Endothelial cell of umbilical vein (primary cell): ENCODE measurements at places on chromosomes 16 and 17.

- no peak overlapping the region for H3K27ac ChIP-seq
- H3K27me3 ChIP-seq: no peaks in the 10 kb centered on the region
- no peak overlapping the region for H3K4me3 ChIP-seq
Observed at GRCh38 chr17:29177871-29178749, 2.1 kb downstream of the MYO18A start.

DNA sequence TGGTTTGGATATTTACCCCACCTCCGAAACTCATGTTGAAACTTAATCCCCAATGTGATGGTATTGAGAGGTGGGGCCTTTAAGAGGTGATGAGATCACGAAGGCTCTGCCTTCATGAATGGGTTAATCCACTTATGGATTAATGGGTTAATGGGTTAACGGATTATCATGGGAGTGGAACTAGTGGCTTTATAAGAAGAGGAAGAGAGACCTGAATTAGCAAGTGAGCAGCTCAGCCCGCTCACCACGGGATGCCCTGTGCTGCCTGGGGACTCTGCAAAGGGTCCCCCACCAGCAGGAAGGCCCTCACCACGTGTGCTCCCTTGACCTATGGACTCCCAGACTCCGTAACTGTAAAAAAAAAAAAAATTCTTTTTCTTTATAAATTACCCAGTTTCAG, 16.5 kb upstream of the GPRC5B start:
- H3K27ac ChIP-seq: no peak overlapping the region
- H3K4me3 ChIP-seq: no peak overlapping the region
- no peaks in the 10 kb centered on the region for H3K36me3 ChIP-seq
- no peaks in the 10 kb centered on the region for H3K4me1 ChIP-seq

GRCh38 chr17:78684026-78684425, 98.0 kb downstream of the CYTH1 start:
- H3K36me3 ChIP-seq: peaks cover 4% of the 10 kb centered on the region
- no peaks in the 10 kb centered on the region for H3K27me3 ChIP-seq
- H3K27ac ChIP-seq: no peak overlapping the region

- DNase-seq: no peak
- peaks cover 22% of the 10 kb centered on the region for H3K4me1 ChIP-seq
- H3K36me3 ChIP-seq: no peaks in the 10 kb centered on the region
- H3K4me3 ChIP-seq: peak overlapping the region; percentile 38
- no peaks in the 10 kb centered on the region for H3K27me3 ChIP-seq
Observed at GRCh38 chr17:37642681-37643080, 565 bp downstream of the DDX52 start.

DNA sequence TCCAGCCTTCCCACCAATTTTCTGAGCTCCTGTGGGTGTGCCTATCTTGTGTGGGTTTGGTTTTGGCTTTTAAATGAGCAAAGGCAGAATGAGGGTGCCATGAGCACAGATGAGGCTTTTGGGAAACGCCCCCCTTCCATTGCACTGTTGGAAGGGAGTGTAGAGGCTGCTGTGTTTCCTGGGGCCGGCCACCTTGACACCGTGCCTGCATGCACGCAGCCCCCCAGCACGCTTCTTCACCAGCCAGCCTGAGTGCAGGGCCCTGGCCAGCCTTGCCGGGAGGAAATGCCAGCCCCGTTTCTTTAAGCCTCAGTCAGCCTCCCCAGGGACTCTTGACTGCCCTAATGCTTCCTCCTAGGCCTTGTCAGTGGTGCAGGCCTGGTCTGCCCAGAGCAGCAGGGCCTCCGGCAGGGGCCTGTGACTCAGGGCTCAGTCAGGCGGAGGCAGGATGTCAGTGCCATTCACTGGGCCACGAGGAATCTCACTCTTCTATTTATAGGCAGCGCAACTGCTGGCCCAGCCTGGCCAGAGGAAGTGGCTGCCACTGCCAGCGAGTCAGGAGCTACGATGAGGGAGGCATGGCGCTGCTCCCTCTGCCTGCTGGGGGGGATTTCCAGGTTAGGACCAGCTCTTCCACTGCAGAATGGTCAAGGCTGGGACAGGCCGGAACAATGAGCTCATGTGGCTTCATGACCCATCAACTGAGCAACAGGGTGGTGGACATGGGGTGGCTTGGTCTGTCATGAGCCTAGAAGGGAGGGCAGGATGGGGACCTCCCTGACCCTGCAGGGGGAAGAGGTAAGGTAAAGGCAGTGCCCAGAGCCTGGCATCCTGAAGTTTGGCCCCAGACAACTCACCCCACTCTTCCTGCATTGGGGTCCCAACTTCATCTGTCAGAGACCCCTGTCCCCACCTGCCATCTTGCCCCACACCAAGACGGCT, 205.2 kb downstream of the RAB11FIP4 start:
- no peaks in the 10 kb centered on the region for H3K36me3 ChIP-seq
- peaks cover 18% of the 10 kb centered on the region for H3K4me1 ChIP-seq
- no peak overlapping the region for H3K4me3 ChIP-seq
- H3K27ac ChIP-seq: peak overlapping the region; percentile 79
- no peaks in the 10 kb centered on the region for H3K27me3 ChIP-seq

DNA sequence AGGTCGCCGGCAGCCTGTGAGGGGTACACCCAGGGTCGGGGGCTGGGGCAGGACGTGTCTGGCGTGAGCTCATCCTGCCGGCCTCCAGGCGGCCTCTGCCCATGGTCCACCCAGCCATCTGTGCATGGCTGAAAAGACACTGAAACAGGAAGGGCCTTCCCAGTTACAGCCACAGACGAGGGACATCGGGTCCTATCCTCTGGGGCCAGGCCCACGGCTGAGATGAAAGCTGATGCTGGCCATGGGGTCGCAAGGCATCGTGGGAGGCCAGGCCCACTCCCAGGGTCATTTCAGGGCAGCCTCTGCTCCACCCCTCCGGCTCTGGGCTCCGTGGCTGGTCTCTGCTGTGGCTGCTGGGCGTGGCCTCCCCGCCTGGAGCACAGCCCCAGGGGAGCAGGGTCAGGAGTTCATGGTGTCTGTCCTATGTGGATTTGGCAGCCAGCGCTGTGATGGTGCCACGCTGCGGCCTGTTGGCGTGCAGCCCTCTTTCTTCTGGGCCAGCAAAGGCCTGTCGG, 16.6 kb upstream of the ATP6V0C start:
- no peak overlapping the region for H3K27ac ChIP-seq
- H3K4me3 ChIP-seq: no peak overlapping the region
- DNase-seq: no peak
- no peaks in the 10 kb centered on the region for H3K27me3 ChIP-seq
- H3K36me3 ChIP-seq: peaks cover 16% of the 10 kb centered on the region
- no peaks in the 10 kb centered on the region for H3K4me1 ChIP-seq

- H3K27me3 ChIP-seq: no peaks in the 10 kb centered on the region
- H3K27ac ChIP-seq: peak overlapping the region; percentile 90
- peaks cover 9% of the 10 kb centered on the region for H3K4me1 ChIP-seq
Observed at GRCh38 chr17:8222380-8222629, 11.9 kb upstream of the AURKB start.

DNA sequence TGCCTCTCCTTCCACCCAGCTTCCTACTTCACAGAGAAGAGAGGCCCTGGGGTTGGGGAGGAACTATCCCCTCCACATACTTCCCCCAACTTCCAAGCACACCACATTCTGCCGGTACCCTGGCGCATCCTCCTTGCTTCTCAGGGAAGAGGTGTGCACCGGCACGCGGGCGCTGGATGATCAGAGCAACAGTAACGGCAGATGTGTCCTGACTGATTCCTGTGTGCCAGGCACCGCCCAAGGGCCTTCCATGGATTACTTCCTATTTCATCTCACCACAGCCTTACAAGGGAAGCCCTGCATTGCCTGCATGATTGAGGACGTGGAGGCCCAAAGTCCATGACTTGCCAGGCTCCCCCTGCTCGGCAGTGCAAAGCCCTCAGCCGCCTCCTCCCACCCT, 21.1 kb upstream of the MLKL start:
- H3K27me3 ChIP-seq: peaks cover 2% of the 10 kb centered on the region
- H3K4me3 ChIP-seq: no peak overlapping the region
- no peak overlapping the region for H3K27ac ChIP-seq

DNA sequence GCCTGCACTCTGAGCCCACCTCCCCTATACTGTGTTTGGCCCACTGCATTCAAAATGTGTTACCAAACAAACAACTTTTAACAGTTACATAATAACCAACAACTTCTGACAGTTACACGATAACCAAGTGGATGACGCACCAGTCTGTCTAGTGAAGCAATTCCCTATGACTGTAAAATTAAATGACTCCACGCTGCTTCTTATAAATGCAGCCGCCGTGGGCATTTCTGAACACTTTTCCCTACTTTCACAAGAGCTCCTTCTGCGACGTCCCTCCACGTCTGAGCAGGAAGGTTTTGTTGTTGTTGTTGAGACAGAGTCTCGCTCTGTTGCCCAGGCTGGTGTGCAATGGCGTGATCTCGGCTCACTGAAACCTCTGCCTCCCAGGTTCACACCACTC, 27.6 kb downstream of the ZNF276 start:
- no peak overlapping the region for H3K4me3 ChIP-seq
- no peak for DNase-seq
- no peaks in the 10 kb centered on the region for H3K27me3 ChIP-seq
- no peak overlapping the region for H3K27ac ChIP-seq
- H3K36me3 ChIP-seq: peaks cover 5% of the 10 kb centered on the region

GRCh38 chr16:10070591-10070990, 111.6 kb downstream of the GRIN2A start:
- H3K36me3 ChIP-seq: no peaks in the 10 kb centered on the region
- H3K4me3 ChIP-seq: no peak overlapping the region
- no peaks in the 10 kb centered on the region for H3K27me3 ChIP-seq

- H3K27me3 ChIP-seq: peaks cover 23% of the 10 kb centered on the region
- peak overlapping the region; percentile 69 for H3K4me3 ChIP-seq
- no peak overlapping the region for H3K27ac ChIP-seq
- H3K4me1 ChIP-seq: peaks cover 5% of the 10 kb centered on the region
- no peak for DNase-seq
Observed at GRCh38 chr17:7717756-7718350, 309 bp downstream of the DNAH2 start.

- no peak overlapping the region for H3K27ac ChIP-seq
- H3K4me3 ChIP-seq: no peak overlapping the region
- peak; percentile 87 for DNase-seq
- H3K4me1 ChIP-seq: peaks cover 10% of the 10 kb centered on the region
- H3K27me3 ChIP-seq: no peaks in the 10 kb centered on the region
- peaks cover 4% of the 10 kb centered on the region for H3K36me3 ChIP-seq
Observed at GRCh38 chr17:18888766-18889290, 30.9 kb downstream of the PRPSAP2 start.

DNA sequence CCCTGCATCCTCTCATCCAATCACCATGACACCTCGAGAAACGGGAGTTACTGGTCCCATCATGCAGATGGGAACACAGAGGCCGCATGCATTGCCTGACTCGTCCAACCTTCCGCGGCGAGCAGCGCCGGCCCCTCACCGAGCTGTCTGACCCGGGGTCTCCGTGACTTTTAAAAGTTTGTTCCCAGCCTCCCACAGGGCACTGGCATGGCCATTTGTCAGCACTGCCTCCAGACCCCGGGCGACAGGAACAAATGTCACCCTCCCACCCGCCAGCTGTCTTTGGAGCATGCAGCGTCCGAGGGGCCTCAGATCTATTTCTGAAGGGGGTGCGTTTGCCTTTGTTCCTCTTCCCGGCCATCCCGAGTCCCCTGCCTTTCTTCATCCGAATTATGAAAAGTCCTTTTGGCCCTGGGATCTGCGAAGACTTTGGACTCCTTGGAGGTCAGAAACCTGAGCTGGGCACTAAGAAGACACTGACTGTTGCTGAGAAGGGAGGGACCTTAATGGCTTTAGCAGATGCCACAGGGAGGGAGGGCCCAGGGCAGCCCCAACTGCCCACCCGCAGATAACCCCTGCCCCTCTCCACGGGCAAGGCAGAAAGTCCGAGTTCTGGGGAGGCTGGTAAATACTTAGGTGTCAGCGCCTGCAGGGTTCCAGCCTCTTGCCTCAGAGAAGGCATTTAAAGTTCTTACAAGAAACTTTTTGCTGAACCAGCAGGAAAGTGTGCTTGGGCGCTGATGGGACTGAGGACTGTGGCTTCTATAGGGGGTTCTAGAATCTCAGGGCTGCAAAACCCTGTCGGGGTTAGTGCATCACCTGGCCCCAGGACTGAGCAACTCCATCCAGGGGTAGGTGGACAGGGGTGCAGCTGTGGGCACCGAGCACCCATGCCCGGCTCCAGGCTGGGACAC, 348.1 kb downstream of the FOXL1 start:
- H3K4me3 ChIP-seq: no peak overlapping the region
- H3K4me1 ChIP-seq: peaks cover 53% of the 10 kb centered on the region
- H3K27ac ChIP-seq: no peak overlapping the region
- DNase-seq: no peak

- H3K27me3 ChIP-seq: no peaks in the 10 kb centered on the region
- H3K4me3 ChIP-seq: no peak overlapping the region
- no peak for DNase-seq
Observed at GRCh38 chr16:87778476-87778829, 12.7 kb upstream of the KLHDC4 start.

DNA sequence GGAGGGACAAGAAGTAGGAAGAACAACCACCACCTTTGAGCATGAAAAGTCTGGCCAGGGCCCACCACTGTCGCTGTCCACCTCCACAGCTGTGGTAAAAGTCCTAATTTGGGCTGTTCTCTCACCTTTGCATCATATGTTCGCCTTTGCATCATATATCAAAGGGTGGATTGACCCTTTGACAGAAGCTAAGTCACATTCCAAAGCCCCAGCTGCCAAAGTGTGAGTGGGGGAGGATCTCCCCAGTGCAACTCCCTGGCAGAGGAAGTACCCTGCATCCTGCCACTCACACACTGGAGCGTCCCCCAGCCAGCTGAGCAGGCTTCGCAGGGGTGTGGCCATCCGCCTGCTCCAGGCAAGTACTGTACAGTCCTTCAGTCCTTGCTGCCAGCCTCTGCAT, 12.7 kb upstream of the SPECC1 start:
- H3K27ac ChIP-seq: no peak overlapping the region
- H3K4me1 ChIP-seq: no peaks in the 10 kb centered on the region
- no peaks in the 10 kb centered on the region for H3K27me3 ChIP-seq
- no peak for DNase-seq

DNA sequence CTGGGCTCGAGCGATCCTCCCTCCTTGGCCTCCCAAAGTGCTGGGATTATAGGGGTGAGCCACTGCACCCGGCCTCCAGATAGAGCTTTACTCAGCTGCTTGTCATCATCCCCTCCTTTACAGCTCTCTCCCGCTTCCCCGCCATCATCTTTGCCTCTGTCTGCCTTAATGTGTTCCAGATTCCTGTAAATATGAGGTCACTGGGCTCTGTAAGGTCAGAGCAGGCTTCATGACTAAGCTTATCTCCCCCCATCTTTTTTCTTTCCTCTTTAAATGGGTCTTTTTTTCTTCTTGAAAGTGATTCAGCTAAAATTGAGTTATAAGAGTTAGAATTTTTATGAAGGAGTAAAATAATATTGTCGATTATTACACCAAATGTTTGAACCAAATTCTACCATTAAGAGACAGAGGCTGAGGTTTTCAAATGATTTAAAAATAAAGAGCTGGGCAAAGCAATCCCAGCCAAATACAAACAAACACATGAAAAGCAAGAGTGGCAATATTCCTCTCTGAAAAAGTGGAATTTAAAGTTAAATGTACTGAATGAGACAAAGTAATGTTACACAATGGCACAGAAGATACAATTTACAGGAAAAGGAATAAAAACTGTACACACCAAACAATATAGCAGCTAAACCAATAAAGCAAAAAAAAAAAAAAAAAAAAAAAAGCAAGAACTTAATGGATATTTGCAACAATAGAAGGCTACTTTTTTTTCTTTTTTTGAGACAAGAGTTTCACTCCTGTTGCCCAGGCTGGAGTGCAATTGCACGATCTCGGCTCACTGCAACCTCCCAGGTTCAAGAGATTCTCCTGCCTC, 62.1 kb downstream of the CRISPLD2 start:
- no peak overlapping the region for H3K4me3 ChIP-seq
- no peak overlapping the region for H3K27ac ChIP-seq
- no peaks in the 10 kb centered on the region for H3K36me3 ChIP-seq
- DNase-seq: peak; percentile 47

- H3K4me3 ChIP-seq: no peak overlapping the region
- no peaks in the 10 kb centered on the region for H3K4me1 ChIP-seq
- H3K27ac ChIP-seq: no peak overlapping the region
- no peaks in the 10 kb centered on the region for H3K27me3 ChIP-seq
- no peak for DNase-seq
Observed at GRCh38 chr16:78176435-78176834, 77.0 kb downstream of the WWOX start.
